ENCODE measurements at places on chromosomes 4 and X.

DNA sequence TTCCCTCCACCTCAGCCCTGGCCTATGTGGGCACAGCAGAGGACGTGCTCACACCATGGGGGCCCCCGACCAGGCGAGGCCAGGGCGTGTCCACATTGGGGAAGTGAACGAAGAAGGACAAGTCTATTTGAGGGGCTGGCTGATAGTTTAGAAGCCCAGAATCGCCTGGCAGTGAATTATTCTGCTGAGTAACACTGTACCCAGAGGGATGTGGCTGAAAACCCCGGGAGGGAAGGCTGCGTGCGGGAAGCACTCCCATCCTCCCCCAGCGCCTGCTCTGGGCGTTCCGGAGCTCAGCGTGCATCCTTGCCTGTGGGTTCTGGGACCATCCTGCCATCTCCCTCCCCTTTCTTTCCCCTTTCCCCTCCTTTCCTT, 66.6 kb downstream of the TRMT44 start:
- DNase-seq: no peak

DNA sequence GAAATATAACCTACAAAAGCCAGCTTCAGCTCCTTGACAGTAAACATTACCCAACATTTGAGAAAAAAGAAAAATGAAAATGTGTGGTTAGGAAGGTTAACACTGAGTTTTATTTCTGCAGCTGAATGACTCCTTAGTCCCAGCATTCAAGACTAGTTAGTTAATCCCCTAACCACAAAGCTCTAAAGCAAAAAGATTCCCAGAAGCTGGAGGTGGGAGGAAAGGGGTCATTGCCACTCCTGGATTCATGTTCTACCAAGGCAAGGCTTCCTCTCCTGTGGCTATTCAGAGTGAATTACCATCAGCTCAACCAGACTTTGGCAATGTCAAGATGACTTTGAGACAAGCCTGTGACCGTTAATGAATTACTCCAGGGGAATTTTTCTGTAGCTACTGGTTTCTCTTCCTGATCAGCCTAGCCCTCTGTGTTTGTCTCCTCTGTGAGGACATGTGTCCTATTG, 63.6 kb downstream of the HADH start:
- no peak for DNase-seq

GRCh38 chr4:14615671-14616070, 386.6 kb upstream of the CPEB2 start:
- DNase-seq: no peak

DNA sequence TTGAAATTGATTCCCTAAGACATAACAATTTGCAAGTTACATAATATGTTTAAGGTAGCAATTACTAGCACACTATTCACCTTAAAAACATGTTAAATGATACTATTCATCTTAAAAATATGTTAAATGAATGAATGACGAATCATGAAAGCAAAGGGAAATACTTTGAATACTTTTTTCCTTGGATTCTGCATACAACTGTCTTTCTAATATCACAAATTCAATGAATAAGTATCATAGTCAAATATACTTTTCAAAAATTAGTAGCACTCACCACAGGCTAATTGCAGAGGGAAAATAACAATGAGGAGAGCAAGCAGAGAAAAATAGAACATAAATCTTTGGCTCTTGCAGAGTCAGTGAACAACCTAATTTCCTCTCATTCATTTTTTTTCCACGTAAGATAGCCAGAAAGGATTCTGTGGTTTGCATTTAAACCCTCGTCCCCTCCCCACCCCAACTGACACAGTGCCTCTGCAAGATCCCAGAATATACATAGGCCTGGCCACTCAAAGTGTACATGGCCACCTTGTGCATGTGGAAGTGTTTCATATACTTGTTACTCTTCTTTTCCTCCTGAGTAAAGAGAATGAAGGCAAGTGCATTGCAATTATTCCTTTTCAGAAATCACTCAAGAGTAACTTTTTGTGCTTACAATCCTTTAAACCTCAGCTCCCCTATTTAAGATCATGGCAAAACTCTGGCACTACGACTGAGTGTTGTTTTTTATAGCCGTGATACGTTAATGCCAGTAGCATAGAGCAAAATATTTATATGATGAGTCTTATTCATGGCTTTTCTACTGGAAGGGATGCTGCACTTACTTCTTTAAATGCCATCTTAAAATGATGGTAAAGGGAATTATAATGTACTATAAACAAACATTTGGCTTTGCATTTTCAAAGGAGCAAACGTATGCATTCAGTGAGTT, 236.4 kb downstream of the PDGFC start:
- DNase-seq: no peak

DNA sequence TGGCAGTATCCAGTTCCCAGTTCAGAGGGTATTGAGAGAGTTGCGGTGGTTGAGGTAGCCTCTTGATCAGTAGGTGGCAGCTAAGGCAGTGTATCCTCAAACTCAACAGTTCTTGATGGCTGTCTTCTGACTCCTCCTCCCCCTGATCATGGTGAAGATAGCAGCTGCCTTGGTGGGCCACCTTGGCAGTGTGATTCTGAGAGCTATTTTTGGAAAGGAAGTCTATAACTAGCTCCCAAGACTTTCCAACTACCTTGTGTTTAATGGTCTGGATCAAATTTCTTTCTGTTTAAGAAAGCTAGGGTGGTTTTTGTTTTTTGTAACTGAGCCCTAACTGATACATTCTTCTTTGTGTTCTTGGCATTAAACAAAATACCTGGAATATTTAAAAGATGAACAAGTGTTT, 10.5 kb upstream of the TBC1D19 start:
- no peak for DNase-seq

DNA sequence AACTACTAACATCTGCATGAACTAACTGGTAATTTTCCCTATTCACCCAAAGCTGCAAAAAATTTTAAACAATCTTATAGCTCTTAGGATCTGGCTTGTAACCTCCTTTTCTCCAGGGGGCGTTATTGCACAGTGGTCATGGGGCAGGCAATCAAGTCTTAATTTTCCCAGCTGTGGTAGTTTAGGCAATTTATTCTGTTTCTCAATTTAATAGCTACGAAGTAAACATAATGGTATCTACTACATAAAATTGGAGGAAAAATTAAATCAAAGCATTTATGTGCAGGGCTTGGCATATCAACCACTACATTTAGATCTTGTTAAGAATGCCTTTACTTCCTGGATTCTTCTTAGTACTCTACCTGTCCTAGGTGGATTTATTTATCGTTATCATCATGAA, 137.4 kb upstream of the GUCY1A1 start:
- no peak for DNase-seq

GRCh38 chr4:9685692-9686091, 95.7 kb upstream of the DRD5 start:
- DNase-seq: no peak

DNA sequence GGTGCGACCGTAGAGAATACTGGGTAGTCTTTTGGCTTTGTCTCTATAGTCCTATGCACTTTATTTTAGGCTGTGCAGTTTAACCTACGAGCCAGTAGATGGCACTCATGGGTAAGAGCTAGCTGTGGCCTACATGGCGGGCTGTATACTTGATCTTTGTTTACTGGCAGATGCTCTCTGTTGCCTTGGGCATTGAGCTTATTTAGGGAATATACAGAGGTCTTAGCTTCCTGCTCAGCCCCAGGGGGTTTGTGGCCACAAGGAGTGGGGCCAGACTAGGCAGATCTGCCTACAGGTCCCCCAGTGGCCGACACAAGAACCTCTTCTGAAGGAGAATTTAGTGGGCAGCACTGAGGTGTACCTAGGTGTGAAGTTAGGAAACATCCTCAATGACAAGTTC, 227.6 kb upstream of the HDX start:
- DNase-seq: no peak
